ENCODE measurements at places on chromosomes 11 and 22.
A peak's percentile ranks its signal among the peaks of the same experiment; 100 is the strongest.

- no peak overlapping the region for H3K4me3 ChIP-seq
- peak; percentile 37 for DNase-seq
- no peak overlapping the region for H3K27ac ChIP-seq
- no peaks in the 10 kb centered on the region for H3K4me1 ChIP-seq
These were observed 533.9 kb upstream of the CCDC90B start for GRCh38 chr11:83819931-83820549.

GRCh38 chr11:69490516-69490915, 9.1 kb downstream of the LINC01488 start:
- H3K27ac ChIP-seq, result no peak overlapping the region
- no peak for DNase-seq
- no peak overlapping the region for H3K4me3 ChIP-seq
- H3K27me3 ChIP-seq, result no peaks in the 10 kb centered on the region

DNA sequence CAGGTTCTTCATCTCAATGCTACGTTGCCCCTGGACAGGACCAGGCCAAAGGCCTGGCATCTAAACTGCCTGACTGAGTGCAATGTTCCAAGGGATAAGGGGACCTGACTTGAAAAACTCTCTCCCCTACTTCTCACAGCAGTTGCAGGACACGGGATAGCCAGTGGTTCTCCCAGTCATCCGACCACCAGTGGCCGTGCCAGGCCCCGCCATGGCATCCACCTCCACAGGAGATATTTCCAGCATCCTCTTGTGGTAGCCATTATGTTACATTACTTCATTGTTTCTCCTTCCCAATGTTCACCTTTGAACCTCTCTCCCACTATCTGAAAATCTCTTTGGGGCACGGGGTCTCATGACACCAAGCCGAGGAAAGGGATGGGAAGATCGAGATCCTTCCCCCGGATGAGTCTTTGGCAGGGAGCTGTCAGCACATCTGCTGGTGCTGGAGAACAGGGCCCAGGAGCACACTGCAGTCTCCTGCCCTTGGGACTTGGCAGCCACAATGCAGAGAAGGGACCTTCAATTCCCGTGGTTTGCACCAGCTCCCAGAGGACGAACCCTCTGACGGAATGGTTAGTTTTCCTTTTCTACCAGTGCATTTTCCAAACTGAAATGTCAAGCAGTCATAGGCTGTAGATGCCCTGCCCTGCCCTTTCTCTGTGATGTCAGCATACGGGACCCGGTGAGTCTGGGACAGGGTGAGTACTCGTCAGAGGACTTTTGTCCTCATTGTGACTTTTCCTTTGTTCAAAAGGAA, 121.2 kb downstream of the ETS1 start:
- H3K27me3 ChIP-seq, result no peaks in the 10 kb centered on the region
- no peaks in the 10 kb centered on the region for H3K36me3 ChIP-seq
- no peak overlapping the region for H3K27ac ChIP-seq
- no peak overlapping the region for H3K4me3 ChIP-seq
- H3K4me1 ChIP-seq, result peaks cover 4% of the 10 kb centered on the region

- H3K4me3 ChIP-seq, result no peak overlapping the region
- no peaks in the 10 kb centered on the region for H3K27me3 ChIP-seq
- H3K27ac ChIP-seq, result no peak overlapping the region
- no peak for DNase-seq
These were observed 98.2 kb upstream of the MTMR2 start for GRCh38 chr11:96021901-96022650.

- peak overlapping the region; percentile 84 for H3K27ac ChIP-seq
- H3K36me3 ChIP-seq, result no peaks in the 10 kb centered on the region
- H3K4me3 ChIP-seq, result peak overlapping the region; percentile 76
- H3K27me3 ChIP-seq, result no peaks in the 10 kb centered on the region
- peak; percentile 84 for DNase-seq
- peaks cover 22% of the 10 kb centered on the region for H3K4me1 ChIP-seq
These were observed 2.1 kb downstream of the METTL15 start for GRCh38 chr11:28110108-28110820.

- DNase-seq, result no peak
- H3K27me3 ChIP-seq, result no peaks in the 10 kb centered on the region
- H3K36me3 ChIP-seq, result no peaks in the 10 kb centered on the region
- H3K4me1 ChIP-seq, result no peaks in the 10 kb centered on the region
These were observed 17.6 kb upstream of the GAS2L1 start for GRCh38 chr22:29288837-29289236.
